ENCODE measurements at places on chromosomes 13 and 19.

GRCh38 chr13:93903909-93904308, 575.6 kb downstream of the DCT start:
- no peak for DNase-seq

- no peak for DNase-seq
Observed at GRCh38 chr19:19171821-19172532, 1.9 kb upstream of the MEF2B start.

GRCh38 chr13:113981194-113981605, 7.3 kb upstream of the C13orf46 start:
- DNase-seq = no peak

DNA sequence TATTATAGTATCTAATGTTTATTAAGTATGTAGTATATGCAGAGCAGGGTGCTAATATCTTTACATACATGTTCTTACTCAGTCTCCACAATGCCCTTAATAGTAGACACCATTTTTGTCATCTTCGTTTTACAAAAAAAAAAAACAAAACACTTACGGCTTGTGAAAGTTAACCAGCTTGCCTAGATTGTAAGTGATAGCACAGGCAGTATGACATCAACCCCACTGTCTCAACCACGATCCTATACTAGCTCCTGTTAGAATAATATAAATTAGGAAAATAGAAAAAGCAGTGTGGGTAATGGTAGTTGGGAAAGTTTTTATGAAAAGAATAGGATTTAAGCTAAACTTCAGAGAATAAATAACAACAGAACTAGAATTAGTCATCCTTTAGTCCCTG, 34.3 kb downstream of the MICU2 start:
- no peak for DNase-seq

DNA sequence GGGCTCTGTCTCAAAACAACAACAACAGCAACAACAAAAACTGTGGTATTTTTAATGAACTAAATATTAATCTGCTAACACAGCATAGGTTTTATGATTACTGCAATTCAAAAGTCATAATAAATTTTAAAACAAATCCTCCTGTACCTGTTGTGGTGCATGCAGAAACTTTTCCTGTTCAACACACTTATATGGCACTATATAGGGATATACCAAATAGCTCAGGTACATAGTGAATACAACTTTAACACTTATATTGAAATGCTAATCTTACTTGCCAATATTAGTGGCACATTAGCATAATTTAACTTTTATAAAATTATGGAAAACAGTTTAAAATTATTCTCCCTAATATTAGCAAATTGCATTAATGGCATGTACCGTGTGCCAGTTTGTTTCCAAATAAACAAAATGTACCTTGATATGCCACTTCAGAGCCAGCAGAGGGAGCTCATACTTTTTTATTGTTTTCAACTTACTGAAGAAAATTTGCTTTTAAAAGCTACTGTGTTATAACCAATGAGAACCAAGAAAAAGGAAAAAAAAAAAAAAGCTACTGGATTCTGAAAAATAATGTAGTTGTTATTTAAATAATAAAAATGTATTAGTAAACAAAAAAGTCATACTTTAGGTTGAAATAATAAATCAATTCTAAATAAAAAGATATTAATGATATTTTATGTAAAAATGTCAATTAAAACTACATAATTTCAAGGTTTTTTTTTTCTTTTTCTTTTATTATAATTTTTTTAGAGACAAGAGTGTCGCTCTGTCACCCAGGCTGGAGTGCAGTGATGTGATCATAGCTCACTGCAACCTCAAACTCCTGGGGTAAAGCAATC, 18.0 kb upstream of the RBM26 start:
- DNase-seq = no peak

DNA sequence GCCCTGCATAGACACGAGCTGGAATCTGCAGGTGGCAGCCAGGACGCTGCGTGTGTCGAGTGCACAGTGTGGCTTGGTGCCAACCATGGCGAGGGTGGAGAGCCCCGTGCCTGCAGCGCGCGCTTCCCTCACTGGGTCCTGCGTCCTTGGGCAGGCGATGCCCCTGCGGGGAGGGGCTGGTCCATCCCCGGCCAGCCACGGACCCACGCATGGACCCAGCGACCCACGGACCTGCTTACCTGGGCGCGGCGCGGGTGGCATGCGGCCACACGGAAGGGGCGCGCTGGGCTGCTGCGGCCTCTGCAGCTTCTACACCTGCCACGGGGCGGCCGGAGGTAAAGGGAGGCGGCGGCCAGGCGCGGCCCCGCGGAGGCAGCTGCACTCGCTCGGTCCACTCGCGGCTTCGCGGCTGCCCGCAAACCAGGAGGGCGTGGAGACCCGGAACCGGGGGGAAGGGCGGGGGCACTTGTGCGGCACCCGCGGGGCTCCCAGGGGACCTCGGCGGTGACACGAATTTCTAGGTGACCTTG, 569 bp upstream of the MCF2L start:
- no peak for DNase-seq

- no peak for DNase-seq
Observed at GRCh38 chr19:28595722-28596480, 617.0 kb downstream of the UQCRFS1 start.
